OCI-M1 (cell line): ENCODE measurements at places on chromosomes 6 and 20.

DNA sequence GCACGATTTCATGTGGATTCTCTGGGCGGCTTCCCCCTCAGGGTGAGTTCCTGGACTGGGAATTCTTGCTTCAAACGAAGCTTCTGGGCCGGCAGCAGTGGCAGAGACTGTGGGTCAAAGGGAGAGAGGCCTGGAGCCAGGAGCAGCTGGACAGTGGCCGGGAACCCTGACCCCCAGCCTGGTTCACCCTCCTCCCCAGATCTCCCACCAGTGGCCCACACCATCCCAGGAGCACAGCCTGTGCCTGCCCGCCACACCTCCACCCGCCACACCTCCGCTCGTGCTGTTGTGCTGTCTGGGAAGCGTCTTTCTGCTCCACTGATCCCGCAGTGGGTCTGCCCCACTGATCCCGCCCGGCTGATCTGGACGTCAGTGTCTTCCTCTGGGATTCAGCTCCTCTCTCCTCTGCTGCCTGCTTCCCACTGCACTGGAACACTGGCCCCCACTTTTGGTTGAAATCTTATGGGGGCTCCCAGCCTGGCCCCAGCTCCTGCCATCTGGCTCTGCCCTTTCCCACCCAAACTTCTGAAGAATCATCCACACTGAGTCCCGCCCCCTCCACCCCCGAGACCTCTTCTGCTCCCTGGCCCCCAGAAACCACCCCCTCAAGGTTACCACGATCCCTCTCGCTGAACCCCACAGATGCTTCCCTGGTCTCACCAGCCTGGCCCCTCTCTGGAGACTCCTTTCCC, 9.8 kb downstream of the ZBP1 start:
- no peak for DNase-seq

DNA sequence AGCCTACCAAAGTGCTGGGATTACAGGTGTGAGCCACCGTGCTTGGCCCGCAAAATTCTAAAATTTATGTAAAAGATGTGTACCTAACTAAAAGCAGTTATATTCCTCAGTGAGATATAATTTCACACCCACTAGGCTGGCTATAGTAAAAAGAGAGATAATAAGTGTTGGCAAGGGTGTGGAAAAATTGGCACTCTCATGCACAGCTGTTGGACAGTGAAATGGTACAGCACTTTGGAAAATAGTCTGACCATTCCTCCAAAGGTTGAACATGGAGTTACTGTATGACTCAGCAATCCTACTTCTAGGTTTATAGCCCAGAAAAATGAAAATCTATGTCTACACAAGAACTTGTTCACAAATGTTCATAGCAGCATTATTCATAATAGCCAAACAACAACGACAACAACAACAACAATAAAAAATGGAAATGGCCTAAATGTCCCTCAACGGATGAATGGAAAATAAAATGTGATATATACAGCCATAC, 13.9 kb downstream of the C6orf15 start:
- no peak for DNase-seq

GRCh38 chr6:157967486-157967885, 14.2 kb upstream of the SYNJ2 start:
- no peak for DNase-seq

DNA sequence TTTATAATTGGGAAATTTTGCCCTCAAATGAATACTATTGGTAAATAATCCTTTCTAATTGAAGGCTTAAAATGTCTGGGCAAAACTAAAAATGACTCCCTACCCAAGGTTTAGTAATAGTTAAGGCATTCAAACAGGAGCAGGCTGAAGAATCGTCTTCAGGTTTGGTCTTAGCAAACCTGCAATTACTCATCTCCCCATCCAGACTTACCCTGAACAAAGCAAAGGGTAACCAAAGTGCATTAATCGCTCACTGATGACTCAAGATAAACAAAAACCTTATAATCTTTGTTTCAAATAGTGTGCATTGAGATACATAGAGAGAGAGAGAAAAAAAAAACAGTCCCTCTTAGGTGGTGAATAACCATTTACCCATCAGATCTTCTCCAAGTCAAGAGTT, 225.5 kb downstream of the BMP2 start:
- no peak for DNase-seq

DNA sequence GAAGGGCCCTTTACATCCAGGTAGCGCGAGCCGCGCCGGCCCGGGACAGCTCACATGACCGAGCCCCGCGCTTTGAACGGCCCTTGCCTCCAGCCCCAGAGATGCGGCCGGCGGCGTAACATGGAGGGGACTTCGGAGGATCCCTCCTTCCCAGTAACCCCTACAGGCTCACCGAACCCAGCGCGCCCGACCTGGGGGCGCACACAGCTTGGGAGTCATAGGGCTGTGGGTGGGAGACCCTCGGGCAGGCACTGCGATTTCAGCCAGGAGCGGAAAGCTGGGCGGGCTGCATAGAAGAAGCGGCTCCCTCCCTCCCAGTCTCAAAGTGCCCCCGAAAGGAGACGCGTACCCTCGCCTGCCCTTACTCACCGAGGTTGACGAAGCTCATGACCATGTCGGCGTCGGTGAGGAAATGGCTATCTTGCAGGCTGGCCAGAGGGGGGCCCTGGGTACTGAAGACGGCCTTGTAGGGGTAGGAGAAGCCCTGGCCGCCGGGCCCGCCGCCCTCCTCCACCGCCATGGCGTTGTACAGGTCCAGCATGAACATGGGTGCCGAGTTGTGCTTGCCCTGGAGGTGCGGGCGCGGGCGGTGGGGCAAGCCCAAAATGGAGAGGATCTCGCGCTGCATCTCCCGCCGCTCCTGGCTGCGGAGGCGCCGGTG, 975 bp downstream of the BMP7 start:
- no peak for DNase-seq

- no peak for DNase-seq
These were observed 63.0 kb upstream of the TOP1 start for GRCh38 chr20:40965671-40966070.

- DNase-seq: no peak
These were observed 80.4 kb upstream of the CD93 start for GRCh38 chr20:23166563-23166962.

- no peak for DNase-seq
These were observed 117.2 kb downstream of the SYCP2 start for GRCh38 chr20:59816146-59816738.

- no peak for DNase-seq
These were observed 314.3 kb upstream of the NT5E start for GRCh38 chr6:85135376-85136094.

DNA sequence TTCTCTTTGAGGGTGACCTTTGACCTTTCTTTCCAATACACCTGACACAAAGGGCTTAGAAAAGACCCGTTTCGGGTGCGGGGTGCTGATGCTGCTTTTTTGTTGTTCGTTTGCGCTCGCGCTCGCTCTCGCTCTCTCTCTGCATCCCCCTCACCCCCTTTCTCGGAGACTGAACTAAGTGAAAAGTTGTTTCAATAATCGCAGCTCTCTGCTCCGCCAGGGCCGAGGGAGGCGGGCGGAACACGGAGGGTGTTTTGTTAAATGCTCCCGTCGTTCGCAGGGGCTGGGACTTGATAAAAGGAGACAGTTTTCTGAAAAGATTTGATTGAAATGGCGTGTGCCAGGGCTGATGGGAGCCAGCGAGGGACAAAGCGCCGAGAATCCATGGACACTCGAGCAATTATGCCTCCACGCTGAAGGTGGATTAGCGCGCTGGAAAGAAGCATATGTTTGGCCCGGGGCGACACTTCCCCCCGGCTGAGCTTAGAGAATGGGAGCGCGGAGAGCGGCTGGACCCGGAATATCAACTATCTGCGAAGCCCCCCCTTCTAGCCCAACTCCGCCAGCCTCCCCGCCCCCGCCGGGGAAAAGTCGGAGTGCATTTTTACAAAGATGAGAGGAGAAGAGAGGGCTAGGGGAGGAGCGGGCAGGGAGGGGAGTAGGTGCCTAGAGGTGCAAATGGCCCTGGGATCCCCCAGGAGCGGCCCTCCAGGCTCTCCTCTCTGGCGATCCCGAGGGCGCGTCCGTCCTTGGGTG, 25.0 kb downstream of the TFAP2A start:
- no peak for DNase-seq

- DNase-seq: no peak
These were observed 6.3 kb upstream of the HINT3 start for GRCh38 chr6:125950293-125950692.

DNA sequence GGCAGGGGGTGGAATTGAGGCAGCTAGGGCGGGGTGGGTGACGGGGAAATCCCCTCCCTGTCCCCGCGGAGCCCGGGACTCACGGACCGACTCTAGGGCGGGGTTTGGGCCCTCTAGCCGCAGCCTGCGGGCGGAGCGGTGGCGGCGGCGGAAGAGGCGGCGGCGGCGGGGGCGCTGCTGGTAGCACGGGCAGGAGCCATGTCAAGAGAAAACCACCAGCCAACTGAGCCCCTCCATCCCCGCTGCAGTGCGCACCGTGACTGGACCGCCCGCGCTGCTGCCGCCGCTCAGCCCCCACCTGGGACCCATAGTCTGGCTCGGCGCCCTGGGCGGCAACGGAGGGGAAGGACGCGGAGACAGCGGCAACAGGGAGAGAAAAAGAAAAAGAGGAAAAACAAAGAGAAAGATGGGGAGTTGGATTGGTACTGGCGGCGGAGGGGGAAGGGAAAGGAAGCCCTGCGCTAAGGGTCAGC, 1.2 kb upstream of the C6orf62 start:
- DNase-seq: peak; percentile 71

DNA sequence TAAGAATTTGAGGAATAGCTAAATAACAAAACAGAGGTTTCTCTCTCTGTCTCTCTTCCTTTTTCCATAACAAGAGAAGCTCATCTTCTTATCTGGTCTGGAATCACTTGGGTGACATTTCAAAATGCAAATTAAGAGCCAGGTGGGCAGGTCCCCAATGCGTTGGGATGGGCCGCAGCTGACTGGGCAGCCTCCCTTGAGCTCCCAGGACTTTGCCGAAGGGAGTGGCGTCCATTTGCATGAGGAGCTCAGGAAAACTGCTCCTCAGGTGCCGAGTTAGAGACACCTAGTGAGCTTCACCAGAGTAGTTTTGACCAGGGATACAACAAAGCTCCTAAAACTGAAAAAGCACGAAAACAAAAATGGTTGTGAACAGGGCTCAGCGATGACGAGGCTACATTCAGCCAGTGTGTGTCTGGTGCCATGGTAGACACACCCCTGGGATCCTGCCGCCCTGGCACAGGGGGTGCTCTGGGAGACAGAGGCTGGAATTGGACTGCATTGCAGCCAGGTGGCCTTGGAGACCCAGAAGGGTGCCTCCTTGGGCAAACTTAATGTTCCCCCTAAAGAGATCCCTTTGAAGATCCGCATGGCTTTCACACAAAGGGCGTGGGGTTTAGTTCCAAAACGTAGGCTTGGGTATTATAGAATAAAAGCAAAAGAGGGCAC, 13.5 kb upstream of the SERPINB6 start:
- no peak for DNase-seq

DNA sequence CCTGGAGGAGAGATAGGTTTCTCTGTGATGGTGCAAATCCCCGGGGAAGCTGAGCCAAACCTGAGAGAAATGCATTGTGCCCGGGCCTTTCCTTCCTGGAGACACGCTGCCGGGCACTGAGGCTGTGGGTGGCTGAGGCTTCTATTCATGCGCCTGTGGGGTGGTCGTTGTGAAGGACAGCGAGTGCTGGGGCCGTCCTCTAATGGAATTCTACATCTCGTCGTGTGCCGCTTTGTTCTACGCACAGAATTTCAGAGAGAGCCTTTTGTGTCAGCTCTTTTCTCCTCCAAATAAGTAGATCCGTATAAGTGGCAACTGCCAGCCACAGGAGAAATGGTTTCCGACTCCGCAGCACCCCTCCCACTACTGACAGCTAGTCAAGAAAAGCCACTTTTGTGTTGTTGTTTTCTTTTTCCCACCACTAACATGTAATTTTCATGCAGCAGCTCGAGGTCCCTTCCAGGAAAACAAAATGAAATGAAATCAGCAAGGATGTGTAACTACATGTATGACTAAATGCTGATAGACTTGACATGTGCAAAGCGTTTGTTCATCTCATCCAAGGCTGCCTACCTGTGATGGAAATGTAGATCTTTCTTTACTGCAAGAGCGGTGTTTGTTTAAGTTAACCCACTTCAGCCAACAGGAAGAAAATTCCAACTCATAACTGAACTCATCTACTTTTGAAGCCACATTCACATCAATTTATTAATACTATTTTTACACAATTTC, 26.4 kb upstream of the PXDC1 start:
- DNase-seq: no peak

DNA sequence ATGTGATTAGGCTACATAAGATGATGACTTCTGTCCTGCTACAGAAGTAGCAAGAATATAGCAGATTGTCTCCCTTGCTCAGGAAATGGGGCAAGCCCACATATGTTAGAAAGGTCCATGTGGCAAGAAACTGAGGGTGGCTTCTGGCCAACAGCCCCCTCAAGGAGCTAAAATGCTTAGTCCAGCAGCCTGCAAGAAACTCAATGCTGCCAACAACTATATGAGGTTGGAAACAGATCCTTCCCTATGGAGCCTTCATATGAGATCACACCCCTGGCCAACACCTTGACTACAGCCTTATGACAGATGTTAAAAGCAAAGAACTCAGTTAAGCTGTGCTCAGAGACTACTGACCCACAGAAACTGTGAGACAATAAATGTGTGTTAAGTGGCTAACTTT, 22.1 kb downstream of the PTPRT start:
- DNase-seq: no peak

DNA sequence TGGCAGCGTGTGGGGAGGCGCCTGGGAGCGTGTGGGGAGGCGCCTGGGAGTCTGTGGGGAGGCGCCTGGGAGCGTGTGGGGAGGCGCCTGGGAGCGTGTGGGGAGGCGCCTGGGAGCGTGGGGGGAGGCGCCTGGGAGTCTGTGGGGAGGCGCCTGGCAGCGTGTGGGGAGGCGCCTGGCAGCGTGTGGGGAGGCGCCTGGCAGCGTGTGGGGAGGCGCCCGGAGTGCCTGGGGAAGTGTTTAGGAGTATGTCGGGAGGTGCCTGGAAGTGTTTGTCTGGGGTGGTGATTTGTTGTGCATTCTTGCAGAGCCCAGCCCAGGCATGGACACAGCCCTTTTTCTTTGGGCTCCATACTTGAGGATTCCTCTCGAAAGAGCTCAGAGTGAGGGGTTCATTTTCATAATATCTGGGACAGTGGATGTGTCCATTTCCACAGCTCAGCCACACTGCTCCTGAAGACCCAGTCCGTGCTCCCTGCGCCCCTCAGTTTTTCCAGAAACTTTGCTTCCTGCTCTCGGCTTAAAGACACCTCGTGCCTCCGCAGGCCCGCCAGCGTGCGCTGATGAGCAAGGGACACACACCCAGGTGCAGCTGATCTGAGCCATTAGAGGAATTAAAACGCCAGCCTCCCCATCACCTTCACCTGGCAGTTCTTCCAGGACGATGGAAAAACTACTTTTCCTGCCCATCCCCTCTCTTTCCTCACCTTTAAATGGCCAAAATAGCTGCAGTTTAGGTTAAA, 172.2 kb upstream of the THBS2 start:
- DNase-seq: no peak

GRCh38 chr6:111798281-111798725, 74.9 kb downstream of the FYN start:
- DNase-seq: no peak

- DNase-seq: peak; percentile 90
These were observed 113.9 kb upstream of the PRSS16 start for GRCh38 chr6:27133281-27134227.

- no peak for DNase-seq
These were observed 107.1 kb downstream of the BMP7 start for GRCh38 chr20:57159193-57159851.

GRCh38 chr6:149140137-149140909, 177.2 kb upstream of the TAB2 start:
- DNase-seq: peak; percentile 94
